Astrocyte (in vitro differentiated cells and primary cell): ENCODE measurements at places on chromosomes 5 and 9.

- no peaks in the 10 kb centered on the region for H3K27me3 ChIP-seq
- DNase-seq = no peak
- no peak overlapping the region for H3K27ac ChIP-seq
- no peaks in the 10 kb centered on the region for H3K4me1 ChIP-seq
- H3K36me3 ChIP-seq = no peaks in the 10 kb centered on the region
Measured at GRCh38 chr9:26219961-26220360, 541.7 kb upstream of the TUSC1 start.

DNA sequence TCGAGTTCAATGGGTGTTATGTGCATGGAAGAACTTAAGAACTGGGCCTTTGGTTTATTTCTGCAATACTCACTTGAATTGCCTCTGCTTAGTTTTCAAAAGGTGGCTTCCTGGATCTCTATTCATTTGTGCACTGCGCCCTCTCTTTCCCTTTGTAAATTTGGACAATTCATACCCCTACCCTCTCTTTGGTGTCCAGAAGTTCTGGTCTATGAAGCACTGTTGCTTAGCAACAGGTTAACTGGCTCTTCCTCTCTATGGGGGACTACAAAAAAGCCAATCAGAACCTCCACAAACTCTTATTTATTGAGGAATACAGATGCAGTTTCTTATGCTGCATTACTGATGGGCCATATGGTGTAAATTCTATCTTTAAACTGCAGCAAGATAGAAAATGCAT lies 13.5 kb upstream of the FAM120A start:
- no peak for DNase-seq
- no peak overlapping the region for H3K4me3 ChIP-seq
- no peaks in the 10 kb centered on the region for H3K36me3 ChIP-seq
- H3K27me3 ChIP-seq = no peaks in the 10 kb centered on the region
- H3K27ac ChIP-seq = no peak overlapping the region

DNA sequence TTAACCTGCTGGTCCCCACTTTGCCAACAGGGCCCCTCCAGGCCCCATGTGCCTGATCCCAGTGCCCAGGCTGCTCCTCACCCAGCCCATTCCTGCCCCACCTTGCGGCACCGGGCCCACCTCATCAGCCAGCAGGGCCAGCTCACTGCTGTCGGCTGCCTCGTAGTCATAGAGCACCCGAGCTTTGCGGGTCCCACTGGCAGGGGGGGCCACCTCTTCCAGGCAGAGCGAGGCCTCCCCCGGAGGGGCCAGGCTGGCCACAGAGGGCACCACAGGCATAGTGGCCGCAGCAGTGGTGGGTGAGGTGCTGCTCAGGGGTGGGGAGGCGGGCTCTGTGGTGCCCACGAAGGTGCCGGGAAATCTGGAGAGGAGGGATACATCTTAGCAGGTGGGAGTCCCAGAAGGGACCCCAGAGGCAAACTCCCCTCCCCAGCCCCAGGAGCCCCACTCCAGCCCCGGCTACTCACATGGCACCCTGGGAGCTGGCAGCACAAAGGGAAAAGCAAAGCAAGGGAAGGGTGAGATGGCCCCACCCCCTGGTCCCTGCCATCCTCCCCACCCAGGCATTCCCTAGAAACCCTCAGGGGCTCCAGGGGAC lies 19.0 kb downstream of the SH3GLB2 start:
- H3K27me3 ChIP-seq = no peaks in the 10 kb centered on the region
- H3K36me3 ChIP-seq = peaks cover 5% of the 10 kb centered on the region
- DNase-seq = no peak
- H3K4me1 ChIP-seq = no peaks in the 10 kb centered on the region
- no peak overlapping the region for H3K4me3 ChIP-seq
- no peak overlapping the region for H3K27ac ChIP-seq

DNA sequence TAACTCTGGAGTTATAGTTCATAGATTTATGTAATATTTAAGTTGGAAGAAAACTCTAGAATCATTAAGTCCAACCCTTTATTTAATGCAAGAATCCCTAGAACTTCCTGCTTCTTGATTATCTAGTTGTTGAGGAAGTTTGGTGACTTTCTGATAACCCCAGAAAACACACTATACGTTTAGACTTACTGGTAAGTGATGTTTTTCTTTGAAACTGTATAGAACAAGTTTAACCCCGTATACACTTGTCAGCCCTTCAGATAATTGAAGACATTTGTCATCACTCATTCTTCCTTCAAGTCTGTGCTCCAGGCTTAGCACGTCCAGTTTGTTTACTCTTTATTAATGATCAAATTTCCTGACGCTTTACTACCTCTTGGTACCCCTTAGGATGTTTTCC lies 9.0 kb downstream of the NDUFS4 start:
- H3K27ac ChIP-seq = no peak overlapping the region
- no peaks in the 10 kb centered on the region for H3K27me3 ChIP-seq
- H3K36me3 ChIP-seq = no peaks in the 10 kb centered on the region
- H3K4me3 ChIP-seq = no peak overlapping the region
- no peaks in the 10 kb centered on the region for H3K4me1 ChIP-seq

- H3K4me1 ChIP-seq = no peaks in the 10 kb centered on the region
- H3K27ac ChIP-seq = no peak overlapping the region
- DNase-seq = peak; percentile 13
- H3K27me3 ChIP-seq = no peaks in the 10 kb centered on the region
- H3K36me3 ChIP-seq = no peaks in the 10 kb centered on the region
Measured at GRCh38 chr5:168801567-168801966, 222.4 kb upstream of the PANK3 start.

DNA sequence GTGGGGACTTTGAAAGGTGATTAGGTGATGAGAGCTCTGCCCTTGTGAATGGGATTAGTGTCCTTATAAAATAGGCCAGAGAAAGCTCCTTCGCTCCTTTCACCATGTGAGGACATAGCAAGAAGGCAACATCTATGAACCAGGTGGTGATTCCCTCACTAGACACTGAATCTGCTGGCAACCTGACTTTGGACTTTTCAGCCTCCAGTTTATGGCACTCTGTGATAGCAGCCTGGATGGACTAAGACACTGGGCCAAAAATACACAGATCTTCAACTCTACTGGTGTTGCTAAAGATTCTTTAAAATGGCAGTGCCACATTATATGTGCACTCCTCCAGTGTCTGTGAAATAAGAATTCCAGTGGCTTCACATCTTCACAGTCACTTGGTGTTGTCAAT lies 41.2 kb upstream of the COL15A1 start:
- H3K27me3 ChIP-seq = no peaks in the 10 kb centered on the region
- H3K4me3 ChIP-seq = no peak overlapping the region
- no peaks in the 10 kb centered on the region for H3K36me3 ChIP-seq
- DNase-seq = no peak
- no peak overlapping the region for H3K27ac ChIP-seq

- H3K36me3 ChIP-seq = no peaks in the 10 kb centered on the region
- DNase-seq = peak; percentile 73
- no peak overlapping the region for H3K27ac ChIP-seq
- H3K27me3 ChIP-seq = no peaks in the 10 kb centered on the region
Measured at GRCh38 chr5:74651710-74652109, 11.2 kb upstream of the ENC1 start.
